CD4-positive, alpha-beta T cell treated with Interleukin-4 for 4 hours (primary cell): ENCODE measurements at places on chromosomes 2 and 18.

DNA sequence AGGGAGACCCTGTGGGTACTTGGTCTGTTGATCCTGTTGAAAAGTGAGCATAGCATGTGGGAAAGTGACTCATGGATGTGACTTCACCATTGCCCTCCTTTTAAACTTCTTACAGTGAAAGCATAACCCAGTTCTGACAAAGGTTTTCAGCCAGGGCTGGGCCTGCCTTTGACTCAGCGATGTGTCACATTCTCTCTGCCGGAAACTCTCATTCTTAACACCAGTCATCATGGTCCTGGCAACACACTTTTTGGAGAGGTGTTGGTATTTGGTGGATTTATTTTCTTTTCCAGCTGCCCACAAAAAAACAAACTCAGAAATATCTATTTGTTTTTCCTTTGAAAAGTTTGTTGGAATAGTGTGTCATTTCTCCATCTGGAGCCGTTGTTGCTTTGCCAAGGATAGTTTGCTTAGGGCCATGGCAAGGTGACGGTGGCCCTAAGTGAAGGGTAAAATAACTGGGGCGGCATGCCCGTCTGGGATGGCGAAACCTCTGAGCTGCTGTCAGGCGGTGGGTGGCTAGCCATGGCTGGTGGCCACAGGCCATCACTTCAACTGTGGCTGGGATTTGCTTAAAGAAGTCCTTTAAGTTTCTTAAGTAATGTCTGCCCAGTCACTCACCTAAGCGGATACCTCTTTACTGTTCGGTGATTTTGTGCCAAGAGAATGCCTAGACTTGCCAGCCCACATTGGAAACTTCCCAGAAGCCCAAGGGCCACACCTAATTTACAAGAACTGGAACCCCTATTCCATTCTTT lies 123.3 kb downstream of the LTBP1 start:
- no peak for DNase-seq

- no peak for DNase-seq
Observed at GRCh38 chr2:18991177-18992168, 366.9 kb downstream of the OSR1 start.

- peak; percentile 61 for DNase-seq
Observed at GRCh38 chr2:230668184-230668938, 44.3 kb upstream of the CAB39 start.

DNA sequence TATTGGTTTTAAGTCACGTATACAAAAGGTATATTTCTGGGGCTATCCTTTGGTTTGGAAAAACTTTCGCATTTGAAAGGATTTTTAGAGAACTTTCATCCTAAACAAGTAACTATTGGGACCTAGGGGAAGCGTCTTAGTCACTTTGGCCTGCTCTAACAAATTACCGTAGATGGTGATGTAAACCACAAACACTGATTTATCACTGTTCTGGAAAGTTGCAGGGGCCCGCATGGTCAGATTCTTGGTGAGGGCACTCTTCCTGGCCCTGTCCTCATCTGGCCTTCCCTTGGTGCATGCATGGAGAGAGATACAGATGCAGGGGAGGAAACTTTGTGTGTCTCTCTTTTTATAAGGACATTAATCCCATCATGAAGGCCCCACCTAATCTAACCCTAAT lies 49.1 kb upstream of the ANKRD62 start:
- DNase-seq: no peak

DNA sequence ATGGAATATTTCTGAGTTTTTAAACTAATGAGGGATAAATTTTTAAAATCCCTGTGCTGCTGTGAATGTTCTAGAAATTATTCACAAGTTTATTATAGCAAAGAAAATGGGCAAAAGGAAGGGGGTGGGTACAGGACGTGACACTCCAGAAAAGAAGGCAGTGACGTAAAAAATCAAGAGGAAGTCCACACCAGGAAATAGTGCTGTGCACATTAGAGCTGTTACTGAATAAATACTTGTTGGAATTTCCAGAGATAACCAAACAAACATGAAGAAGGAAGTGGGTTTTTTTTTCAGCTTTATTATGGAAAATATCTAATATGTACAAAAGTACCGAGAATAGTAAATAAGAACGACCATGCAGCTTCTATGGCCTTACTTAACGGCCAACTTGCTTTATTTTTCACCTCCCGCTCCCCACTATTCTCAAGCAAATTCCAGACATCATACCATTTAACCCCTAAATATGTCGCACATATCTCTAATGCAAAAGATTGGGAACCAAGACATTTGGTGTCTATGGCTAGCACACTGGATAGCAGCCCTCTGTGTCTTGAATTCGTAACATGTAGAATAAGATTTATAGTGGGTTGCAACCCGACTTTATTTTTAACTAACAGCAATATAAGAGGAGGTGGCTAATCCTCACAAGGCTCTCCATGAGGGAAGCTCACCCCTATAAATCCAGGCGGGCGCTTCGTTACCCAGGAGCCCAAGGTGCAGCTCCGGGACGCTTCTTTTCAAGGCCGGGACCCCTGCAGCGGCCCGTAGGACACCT lies 580 bp upstream of the NDUFV2 start:
- DNase-seq: peak; percentile 72

GRCh38 chr2:165440367-165440766 lies 29.1 kb upstream of the CSRNP3 start:
- no peak for DNase-seq

DNA sequence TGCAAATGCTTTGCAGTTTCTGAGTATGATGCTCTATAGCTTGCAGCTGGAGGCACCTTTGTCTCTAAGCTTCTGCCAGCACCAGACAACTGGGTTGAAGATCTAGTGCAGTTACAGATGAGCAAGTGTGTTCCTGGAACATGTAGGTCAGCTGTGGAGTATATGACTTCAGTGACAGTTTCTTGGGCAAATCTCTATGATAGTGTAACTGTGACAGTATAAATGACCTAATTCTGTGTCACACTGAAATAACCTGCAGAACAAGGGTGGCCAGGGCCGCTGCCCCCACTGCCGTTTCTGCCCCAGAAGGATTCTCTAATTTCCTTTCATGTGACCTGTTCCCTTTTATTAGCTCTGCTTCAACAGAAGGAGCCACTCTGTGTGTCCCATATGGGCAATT lies 145.3 kb upstream of the DAPL1 start:
- DNase-seq: no peak

DNA sequence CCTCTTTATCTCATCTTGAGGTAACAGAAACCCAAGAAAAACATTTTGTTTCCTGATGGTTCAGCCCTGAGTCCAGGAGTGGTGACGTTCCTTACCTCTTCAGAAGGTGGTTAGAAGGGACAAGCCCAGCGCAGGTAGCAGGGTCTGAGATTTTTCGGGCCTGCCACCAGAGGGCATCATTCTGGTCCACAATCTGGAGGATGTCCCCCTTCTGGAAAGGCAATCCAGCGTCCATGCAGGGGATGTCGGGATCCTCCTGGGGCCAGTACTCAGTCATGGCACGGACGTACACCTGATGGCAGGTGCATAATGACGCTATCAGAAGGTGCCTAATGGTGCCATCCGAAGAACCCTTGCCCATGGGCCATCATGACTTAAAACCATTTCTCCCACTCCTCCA lies 17.7 kb downstream of the MPP4 start:
- no peak for DNase-seq

DNA sequence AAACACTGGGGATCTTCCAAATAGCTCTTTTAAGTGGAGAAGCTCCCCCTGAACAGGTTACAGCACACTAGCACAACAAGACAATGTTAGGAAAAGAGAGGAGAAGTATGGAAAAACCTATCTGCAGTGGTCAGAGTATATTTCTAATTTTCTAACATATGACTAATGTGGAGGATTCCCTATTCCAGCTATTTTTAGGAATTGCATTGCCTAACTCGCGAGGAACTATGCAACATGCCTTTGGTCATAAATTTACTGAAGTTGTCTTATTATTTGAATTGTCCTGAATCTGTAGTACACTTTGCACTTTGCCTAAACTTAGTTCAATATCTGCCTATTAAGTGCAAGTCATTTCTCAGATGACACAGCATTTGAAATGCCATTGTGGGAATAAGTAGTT lies 381.4 kb downstream of the CCDC85A start:
- DNase-seq: no peak

- DNase-seq: no peak
Observed at GRCh38 chr2:240791221-240791800, 28.7 kb downstream of the KIF1A start.

GRCh38 chr2:136059036-136059472 lies 58.9 kb downstream of the CXCR4 start:
- no peak for DNase-seq
